ENCODE measurements at places on chromosomes 1 and 21. TPM values are rescaled to one million over a fixed set of nuclear protein-coding genes. Genes with fewer than 3 reads are reported as not detected.

Gene ALG14
- total RNA-seq: 3.1 TPM

GRCh38 chr21:37623183-37623582 is 256.6 kb downstream of the DYRK1A start:
- no peaks in the 10 kb centered on the region for H3K4me1 ChIP-seq
- no peak overlapping the region for H3K27ac ChIP-seq
- DNase-seq: no peak
- H3K27me3 ChIP-seq: no peaks in the 10 kb centered on the region

Gene SV2A
- 5.9 TPM for total RNA-seq

GRCh38 chr1:97192872-97193572 is 471.4 kb downstream of the PTBP2 start:
- H3K27ac ChIP-seq: no peak overlapping the region
- H3K4me3 ChIP-seq: no peak overlapping the region
- H3K4me1 ChIP-seq: no peaks in the 10 kb centered on the region
- no peaks in the 10 kb centered on the region for H3K27me3 ChIP-seq
- no peaks in the 10 kb centered on the region for H3K36me3 ChIP-seq

DNA sequence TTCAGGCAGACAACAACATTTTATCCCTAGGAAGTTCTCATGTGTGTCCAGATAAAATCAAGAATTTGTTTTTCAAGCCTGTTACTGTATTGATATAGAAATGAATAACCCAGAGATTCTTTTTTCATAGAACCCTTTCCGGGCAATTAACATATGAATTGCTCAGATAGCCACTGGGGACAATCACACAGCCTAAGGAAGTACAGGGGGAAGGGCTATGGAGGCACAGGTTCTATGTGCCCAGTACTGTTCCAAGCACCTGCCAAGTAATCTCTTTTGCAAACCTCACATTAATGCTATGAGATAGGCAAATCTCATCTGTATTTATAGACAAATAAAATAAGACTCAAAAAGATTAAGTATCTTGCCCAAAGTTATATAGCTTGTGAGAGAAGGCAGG is 84.9 kb downstream of the NTNG1 start:
- no peak for DNase-seq
- H3K36me3 ChIP-seq: no peaks in the 10 kb centered on the region
- H3K27ac ChIP-seq: no peak overlapping the region
- H3K4me3 ChIP-seq: no peak overlapping the region
- no peaks in the 10 kb centered on the region for H3K27me3 ChIP-seq
- H3K4me1 ChIP-seq: no peaks in the 10 kb centered on the region

DNA sequence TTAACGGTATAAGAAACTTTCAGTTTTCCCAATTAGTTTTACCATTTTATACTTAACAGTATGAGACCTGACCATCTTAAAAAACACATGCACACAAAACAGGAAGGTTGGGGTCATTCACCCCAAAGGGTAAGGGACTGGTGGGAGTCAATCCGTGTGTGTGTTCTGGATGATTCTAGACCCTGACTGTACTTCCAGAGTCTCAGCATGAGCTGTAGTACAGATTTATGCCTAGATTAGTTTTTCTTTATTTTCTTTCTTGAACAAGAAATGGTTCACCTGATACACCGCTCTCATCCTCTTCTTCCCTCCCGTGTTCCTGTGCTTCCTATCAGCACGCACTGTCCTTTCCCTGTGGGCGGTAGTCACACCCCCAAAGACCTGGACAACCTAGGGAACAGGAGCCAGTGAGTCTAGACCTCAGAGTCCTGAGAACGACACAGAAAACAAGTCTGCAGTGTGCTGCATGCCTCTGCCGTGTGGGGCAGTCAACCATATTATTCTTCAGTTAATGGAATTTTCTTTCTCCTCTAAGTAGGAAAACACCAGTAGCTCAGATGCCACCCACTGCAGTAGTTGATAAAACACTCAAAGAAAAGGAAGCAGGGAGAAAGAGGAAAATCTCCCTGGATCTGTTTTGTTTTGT is 38.9 kb upstream of the MRPS6 start:
- H3K4me3 ChIP-seq: no peak overlapping the region
- H3K27ac ChIP-seq: peak overlapping the region; percentile 72
- peaks cover 13% of the 10 kb centered on the region for H3K4me1 ChIP-seq
- peak; percentile 76 for DNase-seq

GRCh38 chr1:2306151-2306978 is 78.2 kb downstream of the SKI start:
- peaks cover 55% of the 10 kb centered on the region for H3K36me3 ChIP-seq
- H3K4me1 ChIP-seq: peaks cover 7% of the 10 kb centered on the region
- no peaks in the 10 kb centered on the region for H3K27me3 ChIP-seq
- DNase-seq: no peak

Gene PTCH2
- 0.15 TPM for total RNA-seq

DNA sequence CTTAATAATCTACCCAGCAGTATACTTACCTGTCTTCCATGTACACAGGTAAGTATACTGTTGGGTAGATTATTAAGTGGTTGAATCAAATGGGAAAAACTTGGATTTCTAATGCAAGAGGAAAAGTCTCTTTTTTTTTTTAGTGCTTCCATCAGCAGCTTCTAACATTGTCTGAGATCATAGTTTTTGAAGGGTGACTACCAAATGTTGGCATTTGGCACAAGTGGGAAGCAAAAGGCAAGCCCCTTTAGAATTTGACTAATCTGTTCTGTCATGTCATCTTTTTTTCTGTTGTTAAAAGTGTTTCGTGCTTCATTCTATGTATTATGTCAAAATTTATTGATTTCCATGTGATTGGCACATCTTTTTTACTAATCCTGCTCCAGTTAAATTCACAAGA is 547 bp downstream of the FMO1 start:
- no peak overlapping the region for H3K4me3 ChIP-seq
- no peak for DNase-seq

Gene OR10R2
- not detected for total RNA-seq

GRCh38 chr1:182507685-182508084 is 57.7 kb downstream of the RGSL1 start:
- H3K36me3 ChIP-seq: no peaks in the 10 kb centered on the region
- H3K4me1 ChIP-seq: no peaks in the 10 kb centered on the region
- peak; percentile 34 for DNase-seq
- H3K27ac ChIP-seq: no peak overlapping the region
- H3K4me3 ChIP-seq: no peak overlapping the region
- no peaks in the 10 kb centered on the region for H3K27me3 ChIP-seq

DNA sequence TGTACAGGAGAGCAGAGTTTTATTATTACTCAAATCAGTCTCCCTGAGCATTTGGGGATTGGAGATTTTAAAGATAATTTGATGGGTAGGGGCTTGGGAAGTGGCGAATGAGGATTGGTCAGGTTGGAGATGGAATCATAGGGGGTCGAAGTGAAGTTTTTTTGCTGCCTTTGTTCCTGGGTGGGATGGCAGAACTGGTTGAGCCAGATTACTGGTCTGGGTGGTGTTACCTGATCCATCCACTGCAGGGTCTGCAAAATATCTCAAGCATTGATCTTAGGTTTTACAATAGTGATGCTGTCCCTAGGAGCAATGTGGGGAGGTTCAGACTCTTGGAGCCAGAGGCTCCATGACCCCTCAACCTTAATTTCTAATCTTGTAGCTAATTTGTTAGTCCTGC is 108.8 kb downstream of the BACH1 start:
- DNase-seq: no peak
- H3K4me3 ChIP-seq: no peak overlapping the region
- no peak overlapping the region for H3K27ac ChIP-seq
- H3K36me3 ChIP-seq: no peaks in the 10 kb centered on the region

Gene CYP2J2
- 0.33 TPM for total RNA-seq

GRCh38 chr1:203325026-203325417 is 19.7 kb downstream of the BTG2 start:
- DNase-seq: peak; percentile 30
- peak overlapping the region; percentile 97 for H3K27ac ChIP-seq
- no peak overlapping the region for H3K4me3 ChIP-seq
- H3K36me3 ChIP-seq: no peaks in the 10 kb centered on the region
- no peaks in the 10 kb centered on the region for H3K27me3 ChIP-seq

Gene FAF1
- total RNA-seq: 78.4 TPM

DNA sequence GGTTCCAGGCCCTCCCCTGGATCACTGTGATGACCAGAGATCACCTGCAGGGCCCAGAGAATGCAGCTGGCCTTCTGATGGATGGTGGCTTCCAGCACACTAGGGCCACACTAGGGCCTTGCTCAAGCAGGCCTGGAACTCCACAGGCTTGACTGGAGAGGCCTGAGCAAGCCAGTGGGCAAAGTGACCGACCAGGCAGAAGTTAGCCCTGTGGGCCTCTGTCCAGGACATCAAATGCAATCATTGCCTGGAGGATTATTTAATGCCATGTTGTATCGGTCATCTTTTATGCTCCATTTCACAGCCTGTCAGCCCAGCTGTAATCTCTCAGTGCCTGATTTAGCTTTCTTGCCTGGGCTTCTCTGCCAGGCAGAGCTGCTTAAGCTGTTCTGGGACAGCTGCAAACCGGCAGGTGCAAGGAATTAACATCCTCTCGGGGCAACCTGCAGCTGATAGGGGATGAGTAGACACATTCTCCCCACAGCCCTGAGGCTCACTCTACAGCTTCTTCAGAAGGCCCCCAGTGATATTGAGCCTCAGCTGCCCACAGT is 17.7 kb downstream of the NENF start:
- no peaks in the 10 kb centered on the region for H3K27me3 ChIP-seq
- no peaks in the 10 kb centered on the region for H3K36me3 ChIP-seq
- peak; percentile 43 for DNase-seq
- H3K27ac ChIP-seq: no peak overlapping the region
- no peaks in the 10 kb centered on the region for H3K4me1 ChIP-seq
- H3K4me3 ChIP-seq: no peak overlapping the region

DNA sequence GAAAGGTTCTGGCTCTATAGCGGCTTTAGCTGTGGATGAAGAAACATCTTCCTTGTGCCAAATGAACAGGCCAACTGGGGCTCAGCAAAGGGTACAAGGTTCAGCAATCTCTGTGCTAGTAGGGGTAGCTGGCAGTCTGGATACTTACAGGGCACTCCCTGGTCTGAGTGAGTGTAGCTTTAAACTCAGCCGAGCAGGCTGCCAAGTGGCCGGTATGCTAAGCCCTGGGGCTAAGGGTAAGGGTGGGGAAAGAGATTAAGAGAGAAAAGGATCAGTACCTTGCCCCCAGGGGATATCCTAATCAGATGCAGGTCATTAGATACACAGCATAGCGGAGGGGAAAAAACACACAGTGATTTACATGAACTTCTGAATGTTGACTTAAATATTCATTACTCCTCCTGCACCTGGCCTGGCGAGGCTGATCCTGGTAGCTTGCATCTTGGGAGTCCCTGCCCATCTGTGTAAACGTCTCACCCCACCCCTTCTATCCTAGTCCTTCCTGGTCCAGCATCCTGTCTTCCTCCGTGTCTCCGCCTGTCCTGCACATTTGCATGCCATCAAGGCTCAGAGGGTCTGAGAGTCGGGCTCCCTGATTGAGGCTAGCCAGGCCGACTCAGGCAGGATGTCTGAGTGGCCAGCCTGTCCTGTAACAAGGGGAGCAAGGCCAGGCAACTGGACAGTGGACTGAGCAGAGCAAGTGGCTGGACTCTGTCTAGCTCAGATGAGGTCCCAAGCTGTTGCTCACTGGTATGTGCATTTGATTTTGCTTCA is 39.5 kb upstream of the CNTN2 start:
- no peak for DNase-seq
- H3K36me3 ChIP-seq: no peaks in the 10 kb centered on the region
- H3K27ac ChIP-seq: no peak overlapping the region
- H3K4me1 ChIP-seq: no peaks in the 10 kb centered on the region
- no peaks in the 10 kb centered on the region for H3K27me3 ChIP-seq

- no peak for DNase-seq
- H3K27me3 ChIP-seq: no peaks in the 10 kb centered on the region
- no peaks in the 10 kb centered on the region for H3K36me3 ChIP-seq
- no peak overlapping the region for H3K4me3 ChIP-seq
Measured at GRCh38 chr1:92094090-92094489, 13.9 kb downstream of the BTBD8 start.

- H3K4me3 ChIP-seq: no peak overlapping the region
- no peak for DNase-seq
- no peaks in the 10 kb centered on the region for H3K27me3 ChIP-seq
- no peak overlapping the region for H3K27ac ChIP-seq
Measured at GRCh38 chr1:211009944-211010343, 124.0 kb downstream of the KCNH1 start.

GRCh38 chr1:33176362-33176850 is 5.4 kb downstream of the TRIM62 start:
- H3K27ac ChIP-seq: no peak overlapping the region
- no peaks in the 10 kb centered on the region for H3K27me3 ChIP-seq
- DNase-seq: no peak
- no peaks in the 10 kb centered on the region for H3K36me3 ChIP-seq
- peaks cover 5% of the 10 kb centered on the region for H3K4me1 ChIP-seq

DNA sequence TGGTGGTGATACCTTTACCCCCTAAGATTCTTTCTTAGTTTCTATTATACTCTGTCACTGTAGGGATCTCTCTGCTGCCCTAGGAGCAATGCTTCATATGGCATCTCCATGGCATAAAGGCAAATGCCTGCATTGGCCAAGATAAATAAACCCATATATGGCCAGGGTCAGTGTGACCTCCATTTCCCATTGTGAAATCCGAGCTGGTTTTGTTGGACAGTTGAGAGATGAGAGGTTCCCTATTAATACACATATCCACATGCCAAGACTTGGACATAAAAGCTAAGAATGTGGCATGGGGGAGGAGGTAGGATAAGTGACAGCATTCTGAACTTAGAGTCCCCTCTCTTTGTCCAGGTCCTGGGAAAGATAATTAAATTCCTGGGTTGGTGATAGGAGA is 1.4 kb downstream of the TPM3 start:
- no peaks in the 10 kb centered on the region for H3K27me3 ChIP-seq
- DNase-seq: no peak

DNA sequence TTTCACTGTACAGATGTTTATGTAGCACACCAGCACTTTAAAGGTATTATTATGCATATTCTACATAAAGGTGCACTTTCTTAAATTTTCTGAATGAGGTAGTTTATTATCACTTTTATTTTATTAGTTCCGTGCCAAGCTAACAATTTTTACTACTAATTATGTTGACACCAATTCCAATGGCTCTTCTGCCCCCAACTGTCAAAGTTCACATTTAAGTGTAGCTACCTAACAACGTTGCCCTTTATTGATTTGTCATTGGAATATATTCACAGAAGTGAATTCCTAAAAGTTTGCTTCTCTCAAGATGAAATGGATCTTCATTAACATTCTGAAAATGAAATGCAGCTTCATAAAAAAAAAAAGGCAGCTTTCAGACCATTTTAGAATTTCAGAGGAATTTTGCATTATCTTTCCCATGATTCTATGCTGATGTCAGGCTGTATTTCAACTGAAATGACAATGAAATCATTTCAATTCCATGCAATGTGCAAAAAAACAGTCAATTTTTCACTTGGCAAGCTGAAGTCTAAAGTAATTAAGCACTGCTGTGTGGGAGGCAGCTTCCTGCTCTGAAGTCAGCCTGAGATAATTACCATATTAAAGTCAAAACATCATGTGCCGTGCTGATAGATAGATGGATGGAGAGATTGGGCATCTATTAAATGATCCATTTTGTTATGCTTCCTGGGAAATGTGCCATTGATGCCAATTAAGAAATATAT is 229.2 kb downstream of the TTLL7 start:
- DNase-seq: no peak
- no peak overlapping the region for H3K4me3 ChIP-seq
- no peaks in the 10 kb centered on the region for H3K36me3 ChIP-seq
- no peaks in the 10 kb centered on the region for H3K4me1 ChIP-seq
- H3K27me3 ChIP-seq: no peaks in the 10 kb centered on the region

Gene TOR1AIP2
- total RNA-seq: 73.2 TPM

Gene ABCG1
- total RNA-seq: 34.1 TPM

- no peaks in the 10 kb centered on the region for H3K36me3 ChIP-seq
- no peak for DNase-seq
- no peak overlapping the region for H3K27ac ChIP-seq
- no peaks in the 10 kb centered on the region for H3K27me3 ChIP-seq
Measured at GRCh38 chr1:81391125-81391828, 409.5 kb upstream of the ADGRL2 start.

- H3K27me3 ChIP-seq: no peaks in the 10 kb centered on the region
- H3K27ac ChIP-seq: no peak overlapping the region
- no peaks in the 10 kb centered on the region for H3K4me1 ChIP-seq
Measured at GRCh38 chr1:5915587-5916571, 76.3 kb downstream of the NPHP4 start.

Gene OPRD1
- total RNA-seq: not detected

All from thyroid gland (tissue), 4 donors.